ENCODE measurements at places on chromosomes 6 and 20. TPM values are rescaled to one million over a fixed set of nuclear protein-coding genes. Genes with fewer than 3 reads are reported as not detected.

The ARFGEF3 gene
- total RNA-seq, result 3.5 TPM

The LRFN2 gene
- total RNA-seq, result not detected

The SLC24A3 gene
- not detected for total RNA-seq

The RNF39 gene
- total RNA-seq, result not detected

The SLC17A3 gene
- not detected for total RNA-seq

The SLCO4A1 gene
- 3.6 TPM for total RNA-seq

The LHFPL5 gene
- not detected for total RNA-seq

The NOP56 gene
- total RNA-seq, result 234 TPM

The B4GALT5 gene
- 33.8 TPM for total RNA-seq

The LST1 gene
- total RNA-seq, result not detected

The SSTR4 gene
- total RNA-seq, result not detected

The NEU1 gene
- 58.1 TPM for total RNA-seq

The PACSIN1 gene
- total RNA-seq, result not detected

The C2 gene
- not detected for total RNA-seq

All from epithelial cell of umbilical artery (primary cell).